Renal pelvis (tissue), 12 donors: ENCODE measurements at places on chromosomes 2 and 18.
A peak's percentile ranks its signal among the peaks of the same experiment; 100 is the strongest.

DNA sequence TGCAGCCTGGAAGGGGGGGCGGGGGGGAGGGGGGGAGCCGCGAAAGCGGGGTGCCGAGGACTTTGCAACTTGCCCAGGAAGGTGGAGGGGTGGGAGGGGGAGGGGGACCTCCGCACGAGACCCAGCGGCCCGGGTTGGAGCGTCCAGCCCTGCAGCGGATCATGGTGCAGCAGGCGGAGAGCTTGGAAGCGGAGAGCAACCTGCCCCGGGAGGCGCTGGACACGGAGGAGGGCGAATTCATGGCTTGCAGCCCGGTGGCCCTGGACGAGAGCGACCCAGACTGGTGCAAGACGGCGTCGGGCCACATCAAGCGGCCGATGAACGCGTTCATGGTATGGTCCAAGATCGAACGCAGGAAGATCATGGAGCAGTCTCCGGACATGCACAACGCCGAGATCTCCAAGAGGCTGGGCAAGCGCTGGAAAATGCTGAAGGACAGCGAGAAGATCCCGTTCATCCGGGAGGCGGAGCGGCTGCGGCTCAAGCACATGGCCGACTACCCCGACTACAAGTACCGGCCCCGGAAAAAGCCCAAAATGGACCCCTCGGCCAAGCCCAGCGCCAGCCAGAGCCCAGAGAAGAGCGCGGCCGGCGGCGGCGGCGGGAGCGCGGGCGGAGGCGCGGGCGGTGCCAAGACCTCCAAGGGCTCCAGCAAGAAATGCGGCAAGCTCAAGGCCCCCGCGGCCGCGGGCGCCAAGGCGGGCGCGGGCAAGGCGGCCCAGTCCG, 540 bp downstream of the SOX11 start:
- peak; percentile 53 for DNase-seq

DNA sequence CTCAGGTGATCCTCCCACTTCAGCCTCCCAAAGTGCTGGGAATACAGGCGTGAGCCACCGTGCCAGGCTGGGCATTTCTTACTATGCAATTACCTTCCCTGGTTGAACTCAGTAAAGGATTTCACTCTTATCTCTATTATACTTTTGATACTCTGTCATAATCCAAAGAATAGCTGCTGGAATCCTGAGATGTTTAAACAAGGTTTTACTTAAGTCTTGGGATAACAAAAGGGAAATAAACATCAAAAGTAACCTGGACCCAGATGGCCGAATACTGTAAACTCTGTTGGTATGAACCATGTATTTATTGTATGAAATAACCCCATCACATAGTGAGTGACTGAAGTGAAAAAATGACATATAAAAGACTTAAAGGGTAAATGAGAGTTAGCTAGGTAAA, 11.9 kb upstream of the DLX2 start:
- no peak for DNase-seq

- DNase-seq, result no peak
Observed at GRCh38 chr2:102895376-102895775, 133.5 kb downstream of the TMEM182 start.

DNA sequence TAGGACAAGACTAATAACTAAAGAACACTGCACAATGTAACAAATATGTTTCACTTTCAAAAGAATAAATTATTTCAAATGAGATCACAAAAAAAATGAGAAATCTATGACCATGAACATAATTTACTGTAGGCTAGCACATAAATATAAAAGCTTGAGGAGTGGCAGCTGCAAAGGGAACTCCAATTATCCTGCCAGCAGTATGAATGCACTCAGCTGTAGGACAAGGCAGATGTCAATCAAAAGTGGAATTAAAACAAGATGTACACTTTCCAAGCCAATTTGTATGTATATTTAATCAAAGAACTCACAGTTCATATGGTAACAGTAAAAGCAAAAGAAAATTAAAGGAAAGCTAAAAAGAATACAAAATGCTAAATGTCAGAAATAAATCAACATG, 76.6 kb upstream of the NCKAP5 start:
- DNase-seq, result no peak

DNA sequence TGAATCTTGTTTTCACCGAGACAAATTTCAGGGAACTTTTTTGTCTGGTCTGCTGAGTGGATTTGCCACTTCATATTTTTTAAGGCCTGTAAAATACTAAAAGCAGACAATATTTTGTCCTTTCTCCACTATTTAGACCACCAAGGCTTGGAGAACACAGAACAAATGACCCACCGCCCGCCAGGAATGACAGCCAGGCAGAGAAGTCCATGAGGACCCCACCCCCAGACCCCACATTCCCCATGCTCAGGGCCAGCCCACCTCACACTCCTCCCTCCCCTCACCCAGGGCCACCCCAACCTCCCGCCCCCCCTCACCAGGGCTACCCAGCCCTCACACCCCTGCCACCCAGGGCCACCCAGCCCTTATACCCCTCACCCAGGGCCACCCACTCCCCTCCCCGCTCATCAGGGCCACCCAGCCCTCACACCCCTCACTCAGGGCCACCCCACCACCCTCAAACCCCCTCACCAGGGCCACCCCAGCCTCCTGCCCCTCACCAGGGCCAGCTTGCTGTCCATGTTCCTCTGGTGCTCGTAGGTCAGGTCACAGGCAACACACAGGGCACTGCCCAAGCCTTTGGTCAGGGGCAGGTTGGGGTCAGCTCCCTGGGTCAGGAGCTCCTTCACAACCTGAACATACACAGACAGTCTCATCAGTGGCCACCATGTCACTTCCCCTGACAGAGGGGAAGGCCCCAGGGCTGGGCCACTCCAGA, 50.6 kb downstream of the ANKMY1 start:
- DNase-seq, result no peak

GRCh38 chr2:96837575-96837974, 6.2 kb downstream of the ANKRD23 start:
- no peak for DNase-seq

- DNase-seq, result no peak
Observed at GRCh38 chr18:69388222-69388621, 12.5 kb upstream of the DOK6 start.

GRCh38 chr2:200733713-200734198, 78.0 kb upstream of the BZW1 start:
- DNase-seq, result no peak

DNA sequence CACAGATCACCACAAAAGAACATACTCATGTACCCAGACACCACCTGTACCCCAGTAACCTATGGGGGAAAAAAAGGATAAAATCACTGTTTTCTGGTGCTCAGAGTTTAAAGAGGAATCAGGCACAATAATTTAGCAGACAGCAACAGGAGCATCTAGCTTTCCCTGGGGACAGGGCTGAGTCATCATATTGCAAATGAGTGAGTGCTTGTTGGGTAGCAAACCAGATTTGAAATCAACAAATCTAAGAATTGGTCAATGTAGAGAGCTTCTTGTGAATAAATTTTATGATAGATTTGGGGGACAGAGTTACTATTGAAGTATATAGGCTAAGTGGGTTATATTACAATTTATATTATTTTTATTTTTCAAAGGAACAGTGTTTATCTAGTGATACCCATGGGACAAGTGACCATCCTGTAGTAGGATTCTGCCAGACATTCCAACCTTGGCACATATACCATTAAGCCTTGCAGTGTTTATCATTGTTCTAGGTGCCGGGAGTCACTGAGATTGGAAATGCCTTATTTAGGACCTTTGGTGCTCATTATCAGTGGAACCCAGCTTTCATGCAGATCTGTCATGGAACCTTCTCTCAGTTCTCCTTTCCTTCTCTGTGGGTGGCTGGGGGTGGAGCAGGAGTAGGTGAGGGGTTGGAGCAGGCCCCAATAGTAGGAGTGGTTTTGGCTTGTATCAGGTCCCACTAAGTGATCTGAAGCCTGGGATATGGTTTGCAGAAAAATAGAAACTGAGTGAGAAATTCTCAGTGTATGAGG, 117.2 kb downstream of the CERS6 start:
- no peak for DNase-seq

- no peak for DNase-seq
Observed at GRCh38 chr2:26739514-26739913, 24.6 kb upstream of the SLC35F6 start.

GRCh38 chr18:35782926-35783325, 189.6 kb upstream of the RMP24 start:
- DNase-seq, result no peak

DNA sequence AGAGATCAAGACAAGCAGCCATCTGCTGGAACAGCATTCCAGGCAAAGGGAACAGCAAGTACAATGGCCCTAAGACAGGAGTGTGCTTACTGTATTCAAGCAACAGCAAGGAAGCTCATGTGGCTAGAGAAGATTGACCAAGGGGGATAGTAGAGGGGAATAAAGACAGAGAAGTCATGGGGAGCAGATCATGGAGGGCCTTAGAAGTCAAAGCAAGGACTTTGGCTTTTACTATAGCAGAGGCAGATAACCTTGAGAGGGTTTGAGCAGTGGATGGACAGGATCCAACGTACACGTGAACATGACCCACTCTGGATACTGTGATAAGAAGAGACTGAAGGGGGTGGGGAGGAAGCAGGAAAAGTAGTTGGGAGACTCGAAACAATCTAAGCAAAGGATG, 26.9 kb downstream of the SP5 start:
- DNase-seq, result no peak

DNA sequence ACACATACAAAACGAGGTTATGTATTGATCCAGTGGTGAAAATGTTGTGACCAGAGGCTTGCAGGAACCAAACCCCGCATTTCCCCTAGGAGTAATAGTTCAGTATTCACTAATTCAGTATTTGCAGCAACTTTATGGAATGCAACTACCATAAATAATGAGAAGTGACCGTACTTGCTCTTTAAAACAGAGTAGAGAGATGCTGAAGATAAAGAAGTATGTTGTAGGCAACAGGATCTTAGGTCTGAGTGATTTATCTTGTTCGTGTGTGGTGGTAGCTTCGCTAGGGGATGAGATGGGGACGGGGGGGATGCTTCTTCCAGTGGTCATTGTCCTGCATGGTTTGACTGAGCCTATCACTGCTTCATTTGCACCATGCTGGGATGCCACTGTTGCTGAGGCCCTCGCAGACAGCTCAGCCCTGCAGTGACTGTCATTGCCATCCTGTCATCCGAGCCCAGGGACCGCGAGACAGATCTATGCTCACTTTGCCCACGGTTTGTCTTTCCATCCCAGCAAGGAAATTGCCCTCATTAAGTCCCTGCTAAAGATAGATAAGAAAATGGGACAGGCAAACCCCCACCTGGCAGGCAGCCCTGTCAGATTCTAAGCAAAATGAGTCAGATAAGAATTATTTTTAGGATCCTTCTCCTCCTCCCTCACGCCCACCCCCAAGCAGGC, 181.3 kb downstream of the CTIF start:
- DNase-seq, result no peak

DNA sequence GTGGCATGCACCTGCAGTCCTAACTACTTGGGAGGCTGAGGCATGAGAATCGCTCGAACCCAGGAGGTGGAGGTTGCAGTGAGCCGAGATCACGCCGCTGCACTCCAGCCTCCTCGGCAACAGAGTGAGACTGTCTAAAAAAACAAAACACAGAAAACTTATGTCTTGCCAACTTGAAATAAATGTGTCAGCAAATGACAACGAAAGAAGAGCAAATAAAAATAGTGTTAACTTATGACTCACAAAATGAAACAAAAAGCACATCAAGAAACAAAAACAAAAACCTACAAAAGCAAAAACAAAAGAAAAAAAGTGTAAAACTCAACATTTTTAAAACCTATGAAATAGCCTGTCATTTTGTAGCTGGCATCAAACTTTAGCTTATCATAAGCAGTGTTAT, 65.2 kb downstream of the KCNH7 start:
- DNase-seq, result no peak

DNA sequence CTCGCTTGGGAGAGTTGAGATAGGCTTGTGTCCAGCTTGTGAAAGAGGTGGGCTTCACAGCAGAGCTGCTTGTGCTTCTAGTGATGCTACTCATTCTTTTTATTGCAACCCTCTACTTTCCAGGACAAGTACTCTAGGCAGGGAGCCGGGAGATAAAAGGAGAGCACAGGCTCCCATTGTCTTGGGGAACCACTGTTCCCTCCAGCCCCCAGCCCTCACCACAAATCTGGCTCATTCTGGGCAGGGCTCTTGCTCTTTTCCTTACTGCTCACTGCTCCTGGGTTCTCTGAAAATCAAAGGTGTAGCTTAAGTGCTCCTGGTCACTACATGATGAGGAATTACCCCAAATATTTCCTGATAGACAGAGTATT, 81.4 kb downstream of the CABYR start:
- DNase-seq, result no peak

- no peak for DNase-seq
Observed at GRCh38 chr2:74522516-74522915, 3.5 kb downstream of the DQX1 start.

DNA sequence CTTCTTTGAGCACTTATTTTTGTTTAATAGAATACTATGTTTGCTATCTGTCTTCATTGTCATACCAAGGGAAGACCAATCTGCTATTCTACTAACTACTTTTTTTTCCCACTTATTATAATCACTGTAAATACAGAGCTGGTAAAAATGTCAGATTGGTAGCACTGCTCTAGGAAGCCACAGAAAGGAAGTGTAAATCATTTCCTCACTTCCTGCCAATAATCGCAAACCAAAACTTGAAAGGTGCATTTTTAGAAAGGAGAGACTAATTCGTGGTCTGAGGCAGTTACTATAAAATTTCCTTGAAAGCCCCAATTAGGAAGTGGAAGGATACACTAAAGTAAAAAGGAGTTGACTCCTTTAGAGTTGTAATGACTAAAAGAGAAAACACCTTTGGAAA, 13.9 kb upstream of the THSD7B start:
- no peak for DNase-seq
